ENCODE measurements at places on chromosomes 5 and 9.

- DNase-seq = no peak
- H3K4me1 ChIP-seq = no peaks in the 10 kb centered on the region
These were observed 24.3 kb upstream of the SEMA6A start for GRCh38 chr5:116598911-116599310.

DNA sequence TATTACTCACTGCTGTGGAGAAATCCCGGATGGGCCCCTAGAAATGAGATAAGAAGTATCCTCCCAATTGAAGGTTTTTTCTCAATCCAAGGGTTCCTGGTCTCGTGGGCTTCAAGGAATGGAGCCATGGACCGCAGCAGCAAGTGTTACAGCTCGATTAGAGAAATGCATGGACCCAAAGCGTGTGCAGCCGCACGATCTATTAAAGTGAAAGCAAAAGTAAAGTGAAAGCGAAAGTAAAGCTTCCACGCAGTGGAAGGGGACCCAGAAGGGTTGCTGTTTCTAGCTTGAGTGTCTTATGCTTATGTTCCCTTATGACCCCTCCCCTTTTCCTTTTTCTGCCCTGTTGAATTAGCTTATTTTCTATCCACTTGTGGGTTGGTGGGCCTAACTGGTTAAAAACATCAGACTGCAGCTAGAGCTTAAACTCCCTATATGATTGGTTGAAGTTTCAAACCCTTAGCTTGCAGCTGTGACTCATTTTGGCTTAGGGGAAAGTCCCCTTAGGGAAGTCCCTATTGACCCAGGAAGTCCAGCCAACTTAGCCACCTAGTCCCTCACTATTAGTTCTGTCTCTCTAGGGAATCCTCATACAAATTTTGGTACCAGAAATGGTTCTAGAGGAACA is 1111.8 kb downstream of the TAF11L14 start:
- no peak for DNase-seq
- H3K36me3 ChIP-seq = no peaks in the 10 kb centered on the region
- no peaks in the 10 kb centered on the region for H3K4me1 ChIP-seq
- H3K4me3 ChIP-seq = peak overlapping the region; percentile 28
- H3K27ac ChIP-seq = no peak overlapping the region

DNA sequence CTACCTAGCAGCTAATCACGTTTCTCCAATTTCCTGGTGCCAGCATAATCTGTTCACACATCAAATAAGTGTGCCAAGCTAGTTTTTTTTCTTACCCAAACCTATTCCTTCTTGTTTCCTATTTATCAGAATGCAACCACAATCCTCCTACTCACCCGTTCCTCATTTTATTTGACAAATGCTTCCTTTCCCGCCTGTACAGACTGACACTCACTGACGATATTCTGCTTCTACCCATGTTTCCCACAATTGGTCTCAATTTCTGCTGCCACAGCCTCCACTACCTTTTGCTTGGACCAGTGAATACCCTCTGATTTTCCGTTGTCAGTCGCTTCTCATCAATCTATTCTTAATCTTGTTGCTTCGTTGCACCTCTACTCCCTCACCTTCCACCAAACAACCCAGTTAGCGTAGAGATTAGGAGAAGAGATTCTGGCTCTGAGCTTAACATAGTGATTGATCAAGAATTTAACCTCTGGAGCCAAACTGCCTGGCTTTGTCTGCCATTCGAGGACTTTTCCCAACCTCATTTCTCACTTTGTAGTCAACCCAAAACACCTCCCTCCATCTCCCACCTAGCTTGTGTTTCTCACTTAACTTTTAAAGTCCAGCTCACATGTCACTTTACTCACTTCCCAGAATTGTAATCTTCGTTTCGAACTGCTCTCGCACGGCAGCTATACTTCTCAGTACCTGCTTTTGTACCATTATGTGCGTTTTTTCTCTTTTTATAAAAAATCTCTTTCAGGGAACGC is 729 bp upstream of the TMEM38B start:
- H3K36me3 ChIP-seq = no peaks in the 10 kb centered on the region
- no peak overlapping the region for H3K27ac ChIP-seq
- peaks cover 15% of the 10 kb centered on the region for H3K27me3 ChIP-seq
- DNase-seq = peak; percentile 52
- H3K4me3 ChIP-seq = peak overlapping the region; percentile 89

DNA sequence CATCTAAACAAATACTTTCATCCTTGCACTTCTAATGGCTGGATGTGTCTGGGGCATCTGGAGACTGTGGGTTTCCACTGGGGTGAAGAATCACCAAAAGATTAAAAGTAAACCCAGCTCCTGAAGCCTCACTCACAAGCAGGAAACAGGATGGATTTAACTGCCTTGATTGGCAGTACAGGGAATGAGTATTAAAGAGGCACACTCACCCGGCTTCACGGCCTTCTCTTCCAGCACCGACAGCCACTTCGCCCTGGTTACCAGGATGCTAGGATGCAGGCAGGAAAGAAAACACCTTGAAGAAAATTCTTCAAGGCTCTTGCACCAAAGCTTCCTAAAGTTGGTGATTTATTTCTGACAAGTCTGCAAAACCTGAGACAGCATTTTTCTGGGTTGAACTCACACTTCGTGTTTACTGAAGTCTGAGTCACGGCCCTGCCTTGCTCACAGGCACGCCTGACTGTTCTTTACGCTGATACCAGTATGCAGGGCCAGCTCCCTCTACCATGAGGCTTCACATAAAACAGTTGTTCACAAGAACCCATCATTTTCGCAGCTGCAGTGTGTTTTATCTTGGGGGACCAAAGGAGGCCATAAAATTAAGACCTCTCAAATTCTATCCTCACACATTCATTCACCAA is 56.5 kb upstream of the ZNF354A start:
- peak overlapping the region; percentile 46 for H3K27ac ChIP-seq
- no peaks in the 10 kb centered on the region for H3K36me3 ChIP-seq
- no peak overlapping the region for H3K4me3 ChIP-seq
- H3K27me3 ChIP-seq = no peaks in the 10 kb centered on the region
- H3K4me1 ChIP-seq = peaks cover 14% of the 10 kb centered on the region

- H3K27me3 ChIP-seq = peaks cover 4% of the 10 kb centered on the region
- DNase-seq = peak; percentile 93
- no peak overlapping the region for H3K4me3 ChIP-seq
- peaks cover 21% of the 10 kb centered on the region for H3K4me1 ChIP-seq
- no peaks in the 10 kb centered on the region for H3K36me3 ChIP-seq
These were observed 60.2 kb upstream of the SLC2A8 start for GRCh38 chr9:127336506-127337352.

Measured in osteoblast (primary cell).